NCI-H187 treated with DMSO at 0.1 percent for 48 hours (cell line): ENCODE measurements at places on chromosomes 2 and 18.
A peak's percentile ranks its signal among the peaks of the same experiment; 100 is the strongest.

- DNase-seq = no peak
Measured at GRCh38 chr18:50675043-50675442, 115.2 kb downstream of the MAPK4 start.

DNA sequence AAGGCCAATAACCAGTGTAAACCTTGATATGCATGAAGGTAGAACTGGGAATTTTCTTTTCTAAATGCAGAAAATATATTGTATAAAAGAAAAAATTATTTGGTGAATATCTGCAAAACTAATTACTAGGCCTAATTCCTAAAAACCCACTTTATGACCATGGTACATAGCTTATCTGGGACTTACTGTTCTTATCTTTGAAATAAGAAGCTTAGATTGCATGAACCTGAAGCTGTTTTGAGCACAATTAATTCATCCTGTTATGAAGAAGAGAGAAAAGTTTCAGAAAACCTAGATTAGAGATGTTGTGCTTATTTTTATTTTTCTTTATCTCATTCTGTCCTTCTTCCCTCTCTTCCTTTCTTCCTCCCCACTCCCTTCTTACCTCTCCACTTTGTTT, 235.0 kb downstream of the GULP1 start:
- DNase-seq = no peak

DNA sequence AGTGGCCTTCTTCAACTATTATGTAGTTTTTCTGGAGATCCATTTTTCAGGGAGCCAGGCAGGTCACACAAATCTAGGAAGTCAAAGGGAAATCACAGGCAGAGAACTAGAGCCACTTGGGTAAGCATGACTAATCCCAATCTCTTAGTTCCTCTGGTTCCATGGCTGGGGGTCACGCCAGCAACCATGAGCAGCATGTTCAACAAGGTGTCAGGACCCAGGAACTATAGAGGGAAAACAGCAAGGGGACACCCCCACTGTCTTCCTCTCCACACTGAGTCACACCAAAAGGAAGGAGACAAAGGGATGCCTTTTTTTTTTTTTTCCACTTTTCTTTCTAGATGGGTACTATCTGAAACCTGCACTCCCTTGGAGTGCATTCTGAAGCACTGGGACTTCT, 250.9 kb downstream of the OTX1 start:
- no peak for DNase-seq

- DNase-seq = no peak
Measured at GRCh38 chr18:75173125-75173432, 35.9 kb downstream of the PTGR3 start.

- DNase-seq = no peak
Measured at GRCh38 chr2:235391921-235392615, 101.8 kb upstream of the AGAP1 start.

- no peak for DNase-seq
Measured at GRCh38 chr18:26487437-26487836, 60.9 kb downstream of the KCTD1 start.

GRCh38 chr2:223936862-223937326, 8.2 kb downstream of the WDFY1 start:
- no peak for DNase-seq

DNA sequence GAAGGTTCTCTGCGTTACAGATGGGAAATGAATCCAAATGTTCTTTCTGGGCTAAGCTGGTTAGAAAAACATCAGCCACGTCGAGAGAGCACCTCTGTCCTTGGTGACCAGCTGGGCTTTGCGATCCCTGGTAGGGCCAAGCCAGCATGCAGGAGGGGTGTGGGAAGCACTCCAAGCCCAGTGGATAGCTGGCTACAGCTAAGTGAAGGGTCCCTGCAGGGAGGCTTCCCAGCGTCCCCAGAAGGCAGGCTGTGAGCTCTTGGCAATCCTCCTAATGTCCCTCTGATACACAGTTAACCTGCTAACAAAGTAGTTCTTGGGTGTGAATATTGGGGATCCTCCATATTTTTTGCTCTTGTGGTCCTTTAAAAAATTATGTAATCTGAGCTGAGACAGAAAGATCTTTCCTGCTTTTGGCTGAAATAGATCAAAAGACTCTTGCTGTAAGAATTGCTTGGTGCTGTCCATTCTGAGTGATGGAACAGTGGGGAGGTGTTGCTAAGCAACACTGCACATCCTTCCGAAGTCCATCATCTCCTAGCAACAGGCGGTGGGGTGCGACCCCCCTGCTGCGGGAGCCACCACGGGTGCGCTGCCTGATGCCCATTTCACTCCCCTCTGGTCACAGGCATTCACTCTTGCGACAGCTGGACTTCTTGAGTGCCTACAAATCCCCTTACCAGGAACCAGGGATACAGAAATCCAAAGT, 88.5 kb upstream of the UXS1 start:
- no peak for DNase-seq

- DNase-seq = no peak
Measured at GRCh38 chr2:100814453-100814852, 5.5 kb upstream of the NPAS2 start.

- DNase-seq = no peak
Measured at GRCh38 chr18:26457611-26458353, 90.6 kb downstream of the KCTD1 start.

GRCh38 chr2:7706791-7707190, 789.6 kb downstream of the RNF144A start:
- DNase-seq = no peak

DNA sequence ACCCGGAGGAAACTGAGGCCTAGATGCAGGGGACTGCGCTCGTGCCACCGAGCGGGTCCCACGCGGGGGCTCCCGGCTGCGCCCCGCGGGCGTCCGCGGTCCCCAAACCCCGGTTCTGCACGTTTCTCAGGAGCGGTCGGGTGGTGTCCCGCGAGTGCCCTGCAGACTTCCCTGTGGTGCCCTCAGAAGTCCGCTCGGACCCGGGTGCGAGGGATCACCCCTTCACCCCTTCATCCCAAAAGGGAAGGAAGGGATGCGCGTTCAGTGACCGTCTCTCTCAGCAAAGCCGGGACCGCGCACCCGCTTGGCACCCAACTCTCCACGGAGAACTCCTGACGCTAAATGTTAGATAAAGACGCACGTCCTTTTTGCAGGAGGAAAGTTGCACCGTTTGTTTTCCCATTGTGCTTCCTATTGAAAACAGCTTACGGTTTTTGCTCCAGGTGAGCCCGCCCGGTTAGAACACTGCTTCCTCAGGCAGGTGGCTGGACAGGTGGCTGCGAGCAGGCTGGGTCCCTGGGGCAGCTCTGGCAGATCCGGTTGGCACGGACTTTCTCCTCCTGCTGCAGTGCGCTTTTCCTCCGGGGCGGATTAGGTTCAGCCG, 779 bp downstream of the DGKD start:
- no peak for DNase-seq

- no peak for DNase-seq
Measured at GRCh38 chr18:13989199-13989598, 73.9 kb upstream of the MC2R start.

DNA sequence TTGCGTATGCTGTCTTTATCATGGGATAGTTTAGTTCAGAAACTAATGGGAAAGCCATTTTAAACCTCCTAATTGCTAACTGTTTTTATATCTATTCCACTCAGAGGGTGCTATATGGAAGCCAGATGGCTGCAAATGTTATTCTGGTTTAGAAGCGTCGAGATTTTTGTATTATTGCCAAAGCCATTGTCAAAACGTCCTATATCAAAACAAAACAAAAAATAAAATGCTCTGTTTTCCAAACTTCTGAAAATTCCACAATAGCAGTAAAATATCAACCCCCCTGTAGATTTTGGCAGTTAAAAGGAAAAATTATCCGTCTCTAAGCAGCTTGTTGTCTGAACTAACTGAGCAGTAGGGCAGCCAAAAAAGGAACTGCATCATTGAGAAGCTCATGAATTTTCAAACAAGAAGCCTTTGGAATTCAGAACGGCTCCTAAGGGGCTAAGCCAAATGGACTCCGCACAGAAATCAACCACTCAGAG, 195.4 kb upstream of the CWC22 start:
- no peak for DNase-seq

DNA sequence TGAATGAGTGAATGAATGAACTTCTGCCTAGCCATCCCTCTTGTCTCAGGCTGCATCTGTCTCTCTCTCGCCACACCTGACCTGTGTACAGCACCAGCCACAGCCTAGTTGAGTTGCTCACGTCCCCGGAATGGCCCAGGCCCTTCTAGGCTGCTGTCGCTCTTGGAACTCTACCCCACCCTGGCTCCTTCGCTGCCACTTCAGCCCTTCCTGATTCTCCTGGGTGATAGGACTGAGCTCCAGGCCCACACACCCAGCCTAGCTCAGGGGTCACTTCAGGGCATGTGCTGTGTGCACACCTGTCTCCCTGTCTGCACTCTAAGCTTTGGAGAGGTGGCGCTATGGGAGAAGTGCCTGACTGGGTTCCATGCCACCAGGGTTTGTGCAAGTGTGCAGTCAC, 236.6 kb downstream of the GLI2 start:
- no peak for DNase-seq

- no peak for DNase-seq
Measured at GRCh38 chr2:237599465-237600110, 9.1 kb upstream of the RAB17 start.

- DNase-seq = no peak
Measured at GRCh38 chr18:39946623-39947061, 2008.4 kb upstream of the PIK3C3 start.

- no peak for DNase-seq
Measured at GRCh38 chr2:238566001-238566645, 139.4 kb downstream of the ASB1 start.

DNA sequence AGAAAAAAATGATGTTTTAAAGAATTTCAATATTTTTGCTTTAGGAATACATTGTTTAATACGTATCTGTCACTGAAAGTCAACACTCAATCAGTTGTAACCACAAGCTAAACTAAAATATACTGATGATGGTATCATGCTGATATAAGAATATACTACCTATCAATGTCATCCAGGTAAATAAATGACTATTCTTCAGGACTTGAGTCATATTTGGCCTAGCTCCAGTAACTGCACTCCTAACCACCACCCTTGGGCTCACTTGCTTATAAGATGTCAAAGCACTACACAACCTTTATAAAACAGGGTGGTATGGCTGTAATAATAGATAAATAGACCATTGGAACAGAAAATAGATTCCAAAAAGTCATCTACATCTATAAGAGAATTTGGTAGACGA, 48.8 kb downstream of the RND3 start:
- no peak for DNase-seq

DNA sequence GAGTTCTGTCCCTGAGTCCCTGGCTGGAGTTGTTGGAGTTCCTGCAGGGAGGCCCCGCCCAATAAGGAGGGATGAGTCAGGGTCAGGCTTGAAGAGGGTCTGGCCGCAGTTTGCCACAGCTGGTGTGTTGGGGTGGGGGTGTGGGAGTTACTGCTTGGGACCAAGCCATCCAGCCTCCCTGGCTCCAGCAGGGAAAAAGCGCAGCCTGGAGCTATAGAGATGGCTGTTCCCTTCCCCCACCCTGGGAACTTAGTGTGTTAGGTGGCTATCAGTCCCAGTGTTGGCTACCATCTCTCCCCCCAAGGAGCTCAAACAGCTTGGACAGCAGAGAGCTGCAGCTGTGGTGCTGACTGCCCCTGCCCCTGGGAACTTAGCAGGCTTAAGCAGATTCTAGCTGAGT, 13.2 kb upstream of the TANK start:
- no peak for DNase-seq

- DNase-seq = no peak
Measured at GRCh38 chr2:144707736-144708326, 187.9 kb upstream of the ZEB2 start.

DNA sequence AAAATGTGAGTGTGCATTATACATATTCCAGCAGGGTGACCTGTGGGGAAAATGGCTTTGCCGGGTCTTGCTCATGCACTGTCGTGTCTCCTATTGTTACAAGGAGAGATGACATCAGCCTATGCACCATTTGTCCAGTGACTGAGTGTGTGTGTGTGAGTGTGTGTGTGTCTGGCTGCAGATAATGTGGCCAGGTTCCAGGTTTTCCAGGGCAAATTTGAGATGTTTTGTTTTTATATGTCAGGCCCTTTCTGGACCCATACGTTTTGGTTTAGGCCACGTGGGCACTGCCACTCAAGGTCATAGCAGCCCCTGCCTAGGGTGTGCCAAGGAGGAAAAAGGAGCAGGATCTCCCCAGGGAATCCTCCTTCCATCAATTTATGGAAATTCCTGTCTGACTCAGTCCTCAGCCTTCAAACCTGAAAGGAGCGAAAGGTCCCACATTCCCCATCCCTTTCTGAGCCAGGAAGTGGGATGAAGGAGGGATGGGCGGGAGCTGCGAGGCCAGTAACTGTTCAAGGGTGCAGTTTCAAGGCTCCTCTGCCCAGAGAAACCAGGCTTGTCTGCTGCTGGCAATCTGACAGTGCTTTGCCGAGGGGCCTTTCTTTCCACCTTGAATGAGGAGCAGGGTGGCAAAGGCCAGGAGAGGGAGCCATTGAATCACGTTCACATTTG, 93.0 kb upstream of the SMAD2 start:
- peak; percentile 26 for DNase-seq

- DNase-seq = no peak
Measured at GRCh38 chr2:133766164-133766832, 198.0 kb upstream of the NCKAP5 start.

DNA sequence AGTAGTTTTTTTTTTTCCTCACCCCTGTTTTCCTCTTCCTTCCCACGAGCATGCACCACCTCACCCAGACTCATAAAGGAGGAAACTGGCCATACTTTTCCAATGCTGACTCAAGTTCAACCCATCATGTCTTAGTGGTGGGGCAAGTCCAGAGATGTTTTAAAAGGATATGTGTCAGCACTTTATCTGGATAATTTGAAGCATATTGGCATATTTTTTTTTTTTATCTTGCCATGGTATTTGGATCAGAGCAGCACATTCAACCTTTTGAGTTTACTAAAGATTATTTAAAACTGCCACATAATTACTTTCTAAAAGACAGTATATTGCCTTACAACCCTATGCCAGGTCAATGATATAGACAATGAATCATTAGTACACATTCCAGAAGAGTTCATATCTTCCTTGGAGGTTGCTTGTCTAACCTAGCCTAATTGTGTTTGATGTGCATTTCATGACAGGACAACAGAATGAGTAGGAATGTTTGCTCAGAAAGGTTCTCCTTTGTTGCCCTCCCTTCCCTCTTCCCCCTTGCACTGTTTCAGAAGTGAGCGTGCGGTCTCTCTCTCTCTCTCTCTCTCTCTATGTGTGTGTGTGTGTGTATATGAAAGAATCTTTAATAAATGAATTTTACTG, 950.7 kb upstream of the FAM98A start:
- no peak for DNase-seq

GRCh38 chr2:241726459-241726858, 8.0 kb upstream of the D2HGDH start:
- no peak for DNase-seq

DNA sequence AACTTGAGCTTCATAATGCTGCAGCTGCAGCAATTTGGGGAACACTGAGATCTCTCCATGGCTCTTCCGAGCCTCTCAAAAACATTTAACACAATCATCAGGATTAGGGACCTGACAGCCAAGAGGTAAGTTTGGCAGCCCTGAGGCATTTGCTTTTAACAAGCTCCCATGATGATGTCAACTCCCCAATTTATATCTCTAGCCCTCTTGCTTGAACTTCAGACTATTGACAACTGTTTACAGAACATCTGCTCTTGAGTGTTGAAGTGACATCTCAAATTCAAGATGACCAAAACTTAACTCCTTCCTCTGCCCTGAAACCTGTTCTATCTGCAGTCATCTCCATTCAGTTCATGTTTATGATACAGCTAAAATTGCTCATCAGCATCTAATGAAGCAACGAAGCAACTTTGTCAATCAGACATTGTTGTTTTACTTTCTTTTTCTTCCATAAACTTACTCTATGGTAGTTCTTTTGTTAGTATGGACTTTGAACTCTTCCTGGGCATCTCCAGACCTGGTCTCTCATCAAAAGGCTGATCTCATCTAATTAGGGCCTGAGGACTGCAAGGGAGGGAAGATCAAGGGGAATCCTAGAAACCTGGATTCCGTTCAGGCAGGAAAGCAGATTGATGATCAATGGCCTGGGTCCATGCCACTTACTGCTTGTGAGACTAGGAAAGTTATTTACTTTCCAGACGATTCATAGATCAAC, 48.1 kb downstream of the SEMA4F start:
- DNase-seq = no peak
